ENCODE measurements at places on chromosomes 5 and 9.

GRCh38 chr5:68631884-68632283 is 416.3 kb downstream of the PIK3R1 start:
- H3K4me1 ChIP-seq: no peaks in the 10 kb centered on the region
- no peaks in the 10 kb centered on the region for H3K36me3 ChIP-seq
- DNase-seq: no peak
- no peaks in the 10 kb centered on the region for H3K27me3 ChIP-seq
- no peak overlapping the region for H3K27ac ChIP-seq

DNA sequence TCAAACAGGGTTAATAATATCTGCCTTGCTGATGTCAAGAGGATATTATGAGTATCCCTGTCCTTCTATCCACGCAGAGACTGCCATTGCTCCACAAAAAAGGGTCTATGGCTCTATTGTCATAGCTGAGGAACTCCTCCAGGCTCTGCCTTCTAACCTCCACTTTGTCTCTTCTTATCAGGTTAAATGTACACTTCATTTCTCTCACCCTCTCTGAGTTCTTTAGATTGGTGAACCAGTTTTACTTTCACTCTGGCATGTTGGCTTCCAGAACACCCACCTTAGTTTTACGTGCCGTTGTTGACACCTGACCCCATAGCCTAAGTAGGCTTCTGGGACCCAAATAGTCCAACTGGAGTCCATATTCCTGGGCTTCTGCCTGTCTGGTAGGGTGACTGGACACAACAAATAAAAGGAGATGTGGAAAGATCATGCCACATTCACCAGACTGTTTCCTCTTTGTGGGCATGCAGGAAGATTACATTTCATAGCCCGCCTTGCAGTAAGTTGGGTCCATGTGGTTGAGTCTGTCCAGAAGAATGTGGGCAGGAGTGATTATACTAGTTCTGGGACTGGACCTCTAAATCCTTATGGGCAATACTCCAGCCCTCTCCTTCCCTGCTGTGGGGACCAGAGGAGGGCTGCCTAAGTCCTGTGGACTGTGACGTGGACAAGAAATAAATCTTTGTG is 350.4 kb upstream of the CLINT1 start:
- H3K27me3 ChIP-seq: no peaks in the 10 kb centered on the region
- no peak for DNase-seq
- H3K4me3 ChIP-seq: no peak overlapping the region
- H3K27ac ChIP-seq: no peak overlapping the region
- H3K4me1 ChIP-seq: no peaks in the 10 kb centered on the region

GRCh38 chr9:72533322-72533721 is 11.9 kb downstream of the TMC1 start:
- no peaks in the 10 kb centered on the region for H3K36me3 ChIP-seq
- no peaks in the 10 kb centered on the region for H3K27me3 ChIP-seq
- no peak overlapping the region for H3K27ac ChIP-seq
- no peak overlapping the region for H3K4me3 ChIP-seq

GRCh38 chr5:113294311-113295110 is 140.3 kb downstream of the TSSK1B start:
- H3K36me3 ChIP-seq: no peaks in the 10 kb centered on the region
- DNase-seq: peak; percentile 97
- peak overlapping the region; percentile 89 for H3K4me3 ChIP-seq
- peaks cover 4% of the 10 kb centered on the region for H3K4me1 ChIP-seq

- H3K36me3 ChIP-seq: no peaks in the 10 kb centered on the region
- no peak overlapping the region for H3K27ac ChIP-seq
- no peaks in the 10 kb centered on the region for H3K4me1 ChIP-seq
- no peaks in the 10 kb centered on the region for H3K27me3 ChIP-seq
- DNase-seq: no peak
Measured at GRCh38 chr5:101473483-101473882, 570.4 kb upstream of the ST8SIA4 start.
